Right renal pelvis (tissue), 4 donors: ENCODE measurements at places on chromosomes 1 and 21. TPM values are rescaled to one million over a fixed set of nuclear protein-coding genes. Genes with fewer than 3 reads are reported as not detected.

DNA sequence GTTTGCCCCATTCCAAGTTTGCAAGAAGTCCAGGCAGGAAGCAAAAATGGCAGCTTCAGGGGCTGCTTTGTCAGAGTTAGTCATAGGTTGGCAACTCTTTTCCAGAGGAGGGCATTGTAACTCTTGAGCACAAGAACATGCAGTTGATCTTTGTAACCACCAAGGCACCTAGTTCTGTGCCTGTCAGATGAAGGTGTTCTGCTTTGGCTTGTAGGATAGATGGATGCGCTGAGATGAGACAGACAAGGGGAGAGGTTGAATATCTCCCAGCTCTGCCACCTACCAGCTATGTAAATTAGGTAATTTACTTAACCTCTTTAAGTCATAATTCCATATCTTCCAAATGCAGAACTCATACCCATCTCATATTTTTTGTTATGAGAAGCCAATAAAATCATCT, 89.3 kb downstream of the ZNF648 start:
- DNase-seq, result no peak

- no peak for DNase-seq
Observed at GRCh38 chr1:41318135-41318534, 43.1 kb upstream of the FOXO6 start.

DNA sequence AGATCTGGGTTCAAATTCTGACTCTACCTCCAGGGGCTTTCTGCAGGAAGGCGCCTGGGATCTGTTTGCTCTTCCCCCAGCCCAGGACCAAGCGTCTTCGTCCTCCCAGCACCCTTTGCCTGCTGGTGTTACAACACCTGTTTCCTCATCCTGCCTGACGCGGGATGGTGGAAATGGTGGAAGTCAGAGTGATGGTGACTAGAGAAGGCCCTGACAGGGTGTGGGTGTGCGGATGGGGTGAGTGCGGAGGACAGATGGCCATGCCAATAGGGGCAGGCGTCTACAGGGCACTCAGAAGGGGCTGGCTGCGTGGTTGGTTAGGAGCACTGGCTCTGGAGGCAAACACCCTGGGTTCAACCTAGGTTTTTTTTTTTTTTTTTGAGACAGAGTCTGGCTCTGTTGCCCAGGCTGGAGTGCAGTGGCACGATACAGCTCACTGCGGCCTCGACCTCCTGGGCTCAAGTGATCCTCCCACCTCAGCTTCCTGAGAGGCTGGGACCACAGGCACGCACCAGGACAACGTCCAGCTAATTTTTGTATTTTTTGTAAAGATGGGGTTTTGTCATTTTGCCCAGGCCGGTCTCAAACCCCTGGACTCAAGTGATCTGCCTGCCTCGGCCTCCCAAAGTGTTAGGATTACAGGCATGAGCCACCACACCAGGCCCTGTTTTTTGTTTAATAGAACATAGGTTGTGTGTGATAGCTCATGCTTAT, 1.5 kb downstream of the THEMIS2 start:
- DNase-seq, result no peak

DNA sequence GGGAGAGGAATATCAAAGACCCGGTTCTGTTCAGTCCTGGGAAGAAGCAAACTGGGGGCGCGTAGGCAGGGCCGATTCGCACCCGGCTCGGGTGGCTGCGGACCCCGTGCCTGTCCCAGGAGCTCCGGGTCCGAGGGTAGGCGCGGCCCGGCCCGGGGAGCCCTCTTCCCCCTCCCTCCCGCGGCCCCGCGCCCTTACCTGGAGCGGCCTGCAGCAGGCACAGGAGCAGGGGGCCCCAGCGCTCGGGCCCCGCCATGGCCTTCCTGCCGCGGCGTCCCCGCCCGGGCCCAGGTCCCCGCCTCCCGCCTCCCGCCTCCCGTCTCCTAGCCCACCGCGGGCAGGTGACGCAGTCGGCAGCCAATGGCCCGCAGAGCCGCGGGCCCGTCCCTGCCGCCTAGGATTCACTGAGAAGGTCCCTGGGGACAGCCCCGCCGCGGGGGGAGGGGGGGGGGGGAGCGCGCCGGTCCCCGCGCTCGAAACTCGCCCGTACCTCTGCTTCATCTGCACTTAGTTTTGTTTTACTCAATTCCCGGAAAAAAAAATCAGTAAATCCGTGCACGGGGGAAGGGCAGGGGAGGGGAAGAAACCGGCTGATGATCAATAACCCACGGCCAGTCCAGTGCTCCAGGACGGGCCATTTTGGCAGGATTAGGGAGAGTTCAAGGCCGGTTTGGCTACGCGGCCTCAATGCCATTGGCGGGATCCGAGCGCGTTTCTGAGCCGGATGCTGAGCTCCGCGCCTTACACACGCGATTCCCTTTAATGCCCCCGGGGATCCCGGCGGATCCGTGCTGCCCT, at the start of gene IFNLR1:
IFNLR1 (minus strand) TSS at position 297 of the 798 bp plus-strand sequence; CDS start at position 256, 41 bp downstream.
- DNase-seq, result no peak

DNA sequence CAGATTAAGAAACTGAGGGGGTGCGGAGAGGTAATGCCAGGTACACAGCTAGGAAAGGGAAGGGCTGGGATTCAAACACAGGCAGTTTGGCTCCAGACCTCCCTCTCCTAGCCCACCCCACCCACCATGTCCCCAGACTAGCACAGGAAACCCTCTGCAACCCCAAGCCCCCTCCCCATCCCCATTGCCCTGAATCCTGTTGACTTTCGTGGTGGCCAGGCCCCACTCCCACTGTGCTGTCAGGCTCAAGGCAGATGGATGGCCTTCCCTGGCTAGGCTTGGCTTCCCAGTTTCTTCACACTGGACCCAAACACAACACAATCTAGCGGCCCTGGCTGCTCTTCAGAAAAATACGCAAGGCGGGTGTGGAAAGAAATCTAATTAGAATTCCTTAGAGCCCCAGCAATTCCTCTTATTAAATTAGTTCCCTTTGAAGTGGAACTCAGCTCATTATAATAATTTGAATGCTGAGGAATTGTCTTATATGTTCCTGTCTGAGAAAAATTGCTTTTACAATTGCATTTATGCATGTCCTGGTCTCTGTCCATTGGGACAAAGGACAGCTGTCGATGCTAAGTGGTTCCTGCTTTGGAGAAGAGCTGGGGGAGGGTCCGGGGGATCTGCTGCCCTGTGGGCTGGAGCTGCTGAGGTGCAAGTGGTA, 97.4 kb downstream of the SYF2 start:
- DNase-seq, result peak; percentile 38

Gene C1orf94
- polyA plus RNA-seq, result 0.07 TPM

Gene COL6A1
- polyA plus RNA-seq, result 352 TPM

Gene ANGPTL1
- 7.7 TPM for polyA plus RNA-seq

Gene GOLT1A
- polyA plus RNA-seq, result 4.5 TPM

Gene TGFB2
- 13.5 TPM for polyA plus RNA-seq
